ENCODE measurements at places on chromosomes 6 and 20.

DNA sequence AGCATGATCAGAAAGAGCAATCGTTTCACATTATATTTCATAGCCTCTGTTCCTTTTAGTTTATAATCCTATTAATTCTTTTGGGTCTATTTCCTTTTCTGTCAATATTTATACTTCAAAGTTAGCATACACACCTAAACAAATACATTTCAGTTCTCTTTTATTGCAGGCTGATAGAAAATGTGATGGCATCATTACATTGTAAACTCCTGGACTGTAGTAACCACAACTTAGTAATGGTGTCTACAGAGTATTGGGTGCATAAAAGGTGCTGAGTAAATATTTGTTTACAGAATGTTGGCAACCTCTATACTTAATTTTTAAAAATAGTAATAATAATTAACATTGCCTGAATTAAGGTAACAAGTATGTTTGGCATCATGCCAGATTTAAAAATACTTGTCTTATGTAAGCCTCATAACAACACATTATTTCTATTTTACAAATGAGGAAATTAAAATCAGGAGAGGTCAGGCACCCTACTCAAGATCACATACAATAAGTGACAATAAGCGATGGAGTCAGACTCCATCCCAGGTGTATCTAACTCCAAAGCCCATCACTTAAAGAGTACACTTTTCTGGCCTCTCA is 195.0 kb downstream of the UBE3D start:
- DNase-seq, result no peak

DNA sequence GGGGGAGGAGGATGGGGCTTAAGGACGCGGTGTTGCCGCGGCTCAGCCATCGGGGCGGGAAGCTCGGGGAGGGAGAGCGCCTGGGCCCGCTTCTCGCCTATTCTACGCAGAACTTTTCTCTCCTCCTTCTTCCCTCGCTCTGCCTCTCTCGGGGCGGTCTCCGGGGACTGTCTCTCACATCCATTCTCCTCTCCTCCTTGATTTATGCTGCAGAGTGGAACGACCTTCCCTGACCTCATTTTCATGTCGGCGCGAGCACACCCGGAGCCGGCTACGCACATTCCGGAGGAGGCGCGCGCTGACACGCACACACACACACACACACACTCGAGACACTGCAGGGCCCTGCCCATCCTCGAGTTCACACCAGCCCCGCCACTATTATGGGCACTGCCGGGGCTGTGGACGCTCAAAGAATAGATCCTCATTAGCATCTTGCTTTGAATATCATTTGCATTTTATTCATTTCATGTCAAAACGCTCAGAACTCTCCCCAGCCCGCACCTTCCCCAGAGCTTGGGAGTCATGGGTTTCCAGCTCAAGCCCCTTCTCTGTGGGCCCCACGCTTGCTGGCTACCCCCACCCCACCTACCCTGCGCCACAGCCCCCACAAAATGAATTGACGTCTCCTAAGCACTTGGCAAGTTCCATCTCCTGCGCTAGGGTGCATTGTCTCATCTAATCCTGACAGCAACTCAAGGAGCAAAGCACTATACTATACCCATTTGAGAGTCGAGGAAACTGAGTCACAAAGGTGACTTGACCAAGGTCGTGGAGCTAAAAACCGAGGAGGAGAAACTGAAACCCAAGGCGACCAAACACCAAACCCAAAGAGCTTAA is 36.8 kb downstream of the NCR2 start:
- DNase-seq, result no peak

- no peak for DNase-seq
Observed at GRCh38 chr6:37615564-37616340, 81.9 kb downstream of the MDGA1 start.

GRCh38 chr6:17045581-17046322 is 56.1 kb upstream of the STMND1 start:
- no peak for DNase-seq

GRCh38 chr6:169622618-169623017 is 79.2 kb downstream of the WDR27 start:
- DNase-seq, result no peak

DNA sequence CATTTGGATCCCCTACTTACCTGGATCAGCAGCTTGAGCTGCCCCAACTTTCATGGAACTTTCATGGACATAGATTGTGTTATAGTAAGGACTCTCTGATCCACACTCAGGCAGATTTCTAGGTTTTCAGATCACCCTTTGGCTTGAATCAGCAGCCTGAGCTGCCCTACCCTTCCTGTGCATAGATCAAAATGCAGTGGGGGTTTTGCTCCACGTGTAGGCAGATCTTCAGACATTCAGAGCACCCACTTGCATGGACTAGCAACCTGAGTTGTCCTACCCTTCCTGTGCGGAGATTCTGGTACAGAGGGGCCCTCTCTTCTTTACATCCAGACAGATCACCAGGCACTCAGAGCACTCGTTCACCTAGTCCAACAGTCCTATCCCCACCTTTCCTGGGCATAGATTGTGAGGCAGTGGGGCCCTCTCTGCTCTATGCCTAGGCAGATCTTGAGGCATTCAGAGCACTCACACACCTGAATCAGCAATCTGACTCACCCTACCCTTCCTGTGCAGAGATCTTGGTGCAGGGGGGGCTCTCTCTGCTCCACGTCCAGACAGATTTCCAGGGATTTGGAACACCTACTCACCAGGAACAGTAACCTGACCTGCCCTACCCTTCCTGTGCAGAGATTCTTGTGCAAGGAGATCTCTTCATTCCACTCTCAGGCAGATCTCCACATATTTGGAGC is 705.2 kb upstream of the NRSN1 start:
- no peak for DNase-seq

DNA sequence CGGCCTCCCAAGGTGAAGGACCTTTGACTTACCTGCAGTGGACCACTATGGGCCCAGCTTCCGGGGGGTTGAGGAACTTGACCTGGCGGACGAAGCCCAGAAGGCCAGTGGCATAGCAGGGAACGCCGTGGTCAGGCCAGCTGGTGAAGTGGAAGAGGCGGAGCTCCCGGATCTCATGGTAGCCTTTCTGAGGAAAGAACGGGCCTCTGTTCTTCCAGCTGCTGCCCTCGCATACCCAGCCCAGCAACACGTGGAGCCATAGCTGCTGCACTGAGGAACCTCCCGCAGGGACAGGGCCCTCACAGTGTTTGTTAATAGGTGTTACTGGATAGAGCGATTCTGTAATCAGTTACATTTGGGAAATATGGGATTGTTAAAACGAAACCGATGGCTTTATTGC is 492.1 kb upstream of the CHD6 start:
- no peak for DNase-seq

- no peak for DNase-seq
Observed at GRCh38 chr20:64064145-64064698, 1.2 kb downstream of the TCEA2 start.

- no peak for DNase-seq
Observed at GRCh38 chr20:45774945-45775344, 16.7 kb downstream of the WFDC3 start.

DNA sequence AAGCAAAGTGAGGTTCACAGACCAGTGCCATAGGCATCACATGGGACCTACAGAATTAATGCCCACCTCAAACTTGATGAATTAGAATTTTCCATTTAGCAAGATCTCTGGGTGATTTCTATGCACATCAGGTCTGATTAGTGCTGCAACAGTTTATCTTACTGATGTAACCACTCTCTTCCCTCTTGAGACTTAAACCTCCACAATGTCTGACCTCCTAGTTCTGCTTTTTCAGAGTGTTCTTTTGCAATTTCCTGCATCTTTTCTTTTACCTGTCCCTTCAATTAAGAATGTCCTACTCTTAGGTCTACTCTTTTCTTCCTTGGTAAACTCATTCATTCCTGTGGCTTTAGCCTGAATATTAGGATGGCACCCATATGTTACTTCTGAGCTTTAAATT is 615.3 kb downstream of the TFAP2A start:
- no peak for DNase-seq

- DNase-seq, result no peak
Observed at GRCh38 chr20:49765846-49766541, 46.6 kb upstream of the SLC9A8 start.

DNA sequence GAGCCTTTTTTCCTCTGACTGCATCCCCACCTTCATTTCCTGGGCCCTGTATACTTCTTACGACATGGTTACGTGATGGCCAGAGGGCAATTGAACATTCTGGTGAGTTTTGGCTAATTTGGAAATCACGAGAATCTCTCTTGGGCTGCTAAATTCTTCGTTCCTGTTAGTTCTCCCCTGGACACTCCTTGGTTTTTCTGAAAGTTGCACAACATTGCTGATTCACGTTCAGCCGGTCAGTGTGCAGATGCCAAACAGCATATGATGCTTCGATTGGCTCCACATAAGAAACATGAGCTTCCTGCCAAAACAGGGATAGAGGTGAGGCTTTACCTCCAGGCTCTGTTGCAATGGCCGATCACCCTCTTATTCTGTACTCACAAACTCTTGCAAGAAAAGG is 119.4 kb upstream of the LY86 start:
- no peak for DNase-seq

DNA sequence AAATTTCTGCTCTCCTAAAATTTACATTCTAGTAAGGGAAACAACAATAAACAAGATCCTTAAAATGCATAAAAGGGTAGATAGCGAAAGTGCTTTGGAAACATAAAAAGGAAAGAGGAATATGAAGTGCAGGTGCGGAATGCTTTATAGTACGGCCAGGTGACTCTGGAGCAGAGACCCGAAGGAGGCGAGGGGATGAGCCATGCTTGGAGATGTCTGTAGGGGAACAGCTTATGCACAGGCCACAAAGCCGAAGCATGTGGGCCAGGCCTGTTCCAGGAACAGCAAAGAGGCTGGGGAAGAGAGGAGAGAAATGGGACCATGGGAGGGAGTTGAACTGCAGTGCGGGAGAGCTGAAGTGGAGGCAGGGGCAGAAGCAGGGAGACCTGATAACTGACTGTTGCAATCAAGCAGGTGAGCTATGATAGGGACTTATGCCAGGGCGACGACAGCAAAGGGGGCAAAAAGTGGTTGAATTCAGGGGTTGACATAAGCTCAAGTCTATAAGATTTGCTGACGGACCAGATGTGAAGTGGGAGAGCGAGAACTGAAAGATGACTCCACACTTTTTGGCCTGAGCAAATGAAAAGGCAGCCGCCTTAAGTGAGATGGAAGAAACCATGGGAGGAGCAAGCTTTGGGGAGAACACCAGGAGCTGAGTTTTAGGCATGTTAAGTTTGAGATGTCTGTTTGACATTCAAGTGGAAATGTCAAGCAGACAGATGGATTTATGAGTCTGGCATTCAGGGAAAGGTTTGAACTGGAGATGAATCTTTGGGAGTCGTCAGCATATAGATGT is 83.1 kb downstream of the CNBD2 start:
- no peak for DNase-seq

GRCh38 chr20:42441864-42442331 is 747.8 kb downstream of the PTPRT start:
- no peak for DNase-seq

Measured in cortex of kidney (tissue), 1 donor.